Renal cortical epithelial cell (primary cell): ENCODE measurements at places on chromosomes 1 and 21. TPM values are rescaled to one million over a fixed set of nuclear protein-coding genes. Genes with fewer than 3 reads are reported as not detected.
A peak's percentile ranks its signal among the peaks of the same experiment; 100 is the strongest.

MCOLN2 gene
- total RNA-seq: 0.89 and 1.9 TPM in 2 replicates

ATF3 gene
- total RNA-seq: 21.6 and 34.6 TPM in 2 replicates

TSACC gene
- not detected in 2 replicates for total RNA-seq

- no peak for DNase-seq
Observed at GRCh38 chr1:162984699-162985098, 84.5 kb upstream of the RGS4 start.

DNA sequence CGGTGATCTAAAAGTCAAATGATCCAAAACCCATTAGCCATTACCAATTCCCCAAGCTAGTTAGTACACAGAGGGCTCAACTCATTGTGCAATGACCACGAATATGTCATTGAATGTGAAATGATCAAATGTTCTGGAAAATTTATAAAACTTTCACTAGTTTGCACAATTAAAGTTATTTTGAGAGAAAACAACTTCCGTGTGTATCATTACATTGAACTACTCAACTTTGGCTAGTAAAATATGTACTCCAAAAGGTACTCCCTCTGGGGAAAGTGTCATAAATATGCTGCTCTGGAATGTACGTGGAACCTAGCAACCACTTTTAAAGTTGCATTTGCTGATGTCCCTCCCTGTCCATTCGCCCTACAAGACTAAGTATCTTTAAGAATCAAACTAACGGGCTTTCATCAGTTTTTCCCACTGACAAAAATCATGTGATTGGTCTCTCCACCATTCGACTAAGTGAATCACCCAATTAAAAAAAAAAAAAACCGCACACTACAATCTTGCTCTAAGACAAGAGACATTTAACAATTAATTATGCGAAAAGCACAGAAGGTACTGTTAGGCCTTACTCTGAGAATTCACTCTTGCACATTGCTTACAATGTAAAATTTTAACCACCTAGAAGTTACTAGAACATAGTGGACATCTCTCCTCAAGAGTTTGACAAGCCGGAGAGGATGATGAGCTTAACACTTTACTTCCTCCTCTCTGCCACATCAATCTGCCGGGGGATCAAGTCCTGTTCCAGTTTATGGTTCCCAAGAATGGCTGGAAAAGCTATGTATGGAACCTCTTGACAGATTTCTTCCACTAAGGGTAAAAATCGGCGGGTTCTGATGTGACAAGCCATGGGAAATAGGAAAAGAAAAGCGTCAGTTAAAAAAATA lies 1.2 kb downstream of the ACBD3 start:
- peak; percentile 70 for DNase-seq

DNA sequence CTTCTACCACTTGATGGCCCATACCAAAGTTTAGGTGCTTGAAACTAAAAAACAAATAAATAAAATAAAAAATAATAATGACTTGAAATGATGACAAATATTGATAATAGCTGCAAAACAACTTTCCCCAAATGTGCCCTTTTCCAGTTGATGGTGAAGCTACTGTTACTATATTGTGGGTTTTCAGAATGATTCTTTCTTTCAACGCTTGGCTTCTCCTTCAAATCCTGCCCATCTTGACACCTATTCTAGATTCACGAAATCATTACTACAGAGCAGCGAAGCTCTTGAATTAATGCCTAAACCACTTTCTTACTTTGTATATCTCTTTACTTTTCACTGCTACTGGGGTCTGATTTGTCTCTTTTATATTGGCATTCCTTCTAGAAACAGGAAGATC lies 9.2 kb upstream of the C1orf141 start:
- no peak for DNase-seq

DNA sequence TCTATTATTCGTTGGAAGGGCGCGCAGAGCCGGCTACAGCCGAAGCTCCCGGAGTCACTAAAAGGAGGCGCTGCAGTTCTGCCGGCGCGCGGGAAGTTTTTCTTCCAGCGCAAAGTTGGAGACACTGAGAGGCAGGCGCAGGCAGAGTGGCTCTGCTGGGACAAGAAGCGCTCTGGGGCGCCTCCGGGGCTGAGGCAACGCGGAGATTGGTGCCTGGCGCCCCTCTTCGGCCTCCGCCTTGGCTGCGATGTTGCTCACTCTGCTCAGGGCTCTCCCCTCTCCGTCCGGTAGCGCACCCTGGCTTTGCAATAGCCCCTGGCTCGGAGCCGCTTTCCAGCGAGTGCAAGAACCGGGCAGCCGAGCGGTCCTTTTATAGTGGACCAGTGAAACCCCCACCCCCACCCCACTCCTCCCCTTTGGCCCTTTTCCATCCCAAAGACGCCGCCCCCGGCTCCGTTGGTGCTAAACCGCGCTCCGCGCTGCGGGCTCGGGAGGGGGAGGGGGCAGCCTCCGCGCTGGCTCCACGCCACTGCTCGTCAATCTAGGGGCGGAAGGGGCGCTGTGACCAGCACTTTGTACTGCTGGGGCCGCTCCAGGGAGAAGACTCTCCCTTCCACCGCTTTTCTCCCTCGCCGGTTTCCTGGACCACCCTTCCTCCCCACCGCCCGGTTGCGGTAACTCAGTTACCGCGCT lies at the start of gene ADAMTS1:
TSS of gene ADAMTS1 (minus strand) at position 344 of the 693 bp plus-strand sequence. CDS start 455 bp downstream, outside the sequence.
- DNase-seq: peak; percentile 55

DNA sequence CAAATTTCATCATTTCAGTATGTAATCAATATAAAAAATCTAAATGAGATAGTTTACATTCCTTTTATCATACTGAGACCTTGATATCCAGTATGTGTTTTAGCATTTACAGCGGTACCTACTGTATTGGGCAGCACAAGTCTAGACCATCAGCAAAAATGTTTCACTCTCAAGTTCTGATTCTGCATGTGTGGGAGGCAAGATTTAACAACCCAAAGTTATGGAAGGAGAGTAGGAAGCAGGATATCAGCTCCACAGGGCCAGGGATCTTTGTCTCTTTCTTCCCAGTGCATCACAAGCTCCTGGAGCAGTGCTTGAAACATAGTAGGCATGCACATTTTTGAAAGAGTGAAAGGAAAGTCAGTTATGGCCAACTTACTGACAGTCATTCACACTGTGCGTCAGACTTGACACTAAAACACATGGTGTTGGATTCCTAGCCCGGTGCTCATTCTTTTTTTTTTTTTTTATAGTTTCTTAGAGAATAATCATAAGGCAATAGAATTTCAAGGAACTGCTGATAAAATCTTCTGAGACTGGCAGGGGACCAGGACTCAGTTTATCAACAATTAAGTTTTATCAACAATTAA lies 6.1 kb downstream of the TENT5C start:
- no peak for DNase-seq

GRCh38 chr1:199290186-199290585 lies 651.3 kb downstream of the PTPRC start:
- DNase-seq: no peak

- DNase-seq: no peak
Observed at GRCh38 chr1:71191520-71191919, 110.7 kb upstream of the ZRANB2 start.

DNA sequence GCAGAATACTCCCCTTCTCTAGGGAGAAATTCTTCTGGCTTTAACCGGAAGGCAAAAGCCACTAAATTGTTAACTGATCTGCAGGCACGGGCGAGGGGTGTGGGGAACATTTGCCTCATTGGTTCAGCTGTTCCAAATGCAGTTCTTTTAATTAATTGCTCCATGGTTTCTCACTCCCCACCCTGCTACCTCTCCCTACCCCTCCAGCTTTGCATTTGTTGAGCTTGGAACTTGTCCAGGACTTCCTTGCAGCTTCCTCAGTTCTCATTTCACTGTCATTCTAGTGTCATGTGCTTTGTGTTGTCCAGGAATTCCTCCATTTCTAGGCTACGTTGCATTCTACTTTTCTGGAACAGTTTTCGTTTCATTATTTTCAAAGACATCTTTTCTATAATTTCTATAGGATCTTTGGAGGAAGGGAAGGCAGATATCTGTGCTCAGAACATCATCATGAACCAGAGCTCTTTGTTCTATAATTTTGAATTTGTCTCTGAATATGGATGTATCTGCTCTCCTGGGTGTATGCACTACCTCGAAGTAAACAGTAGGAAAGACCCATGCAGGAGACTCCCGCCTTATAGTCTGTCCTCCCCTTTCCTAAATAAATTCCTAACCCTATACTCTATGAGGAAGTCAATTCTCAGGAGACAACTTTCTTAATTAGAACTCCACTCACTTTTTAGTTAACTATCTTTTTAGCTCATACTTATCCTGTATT lies 132.4 kb upstream of the LMO4 start:
- DNase-seq: no peak
